ENCODE measurements at places on chromosomes 3 and 15.

DNA sequence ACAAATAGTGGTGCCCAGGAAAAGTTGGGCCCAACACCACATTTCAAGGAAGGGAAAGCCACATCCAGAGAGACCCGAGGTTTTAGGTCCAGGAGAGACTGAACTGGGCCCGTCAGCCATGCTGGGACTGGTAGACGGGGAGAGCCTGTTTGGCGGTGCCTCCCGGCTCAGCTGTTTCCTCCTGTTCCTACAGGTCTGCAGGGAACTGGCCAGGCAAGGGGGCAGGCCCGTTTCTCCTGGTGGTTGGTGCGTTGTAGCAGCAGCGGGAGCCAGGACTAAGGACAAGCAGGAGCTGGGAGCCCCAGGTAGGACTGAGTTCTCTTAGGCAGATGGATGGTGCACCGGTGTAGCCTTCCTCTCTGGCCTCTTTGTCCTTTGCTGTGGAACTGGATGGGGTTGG is 3.9 kb downstream of the PRKCD start:
- no peak for DNase-seq

GRCh38 chr15:42858540-42858939 is 62.0 kb downstream of the TTBK2 start:
- DNase-seq: no peak

GRCh38 chr15:68232449-68232848 is 2.9 kb upstream of the CLN6 start:
- no peak for DNase-seq

- no peak for DNase-seq
Measured at GRCh38 chr3:46406443-46406787, 451 bp downstream of the CCR5AS start.

GRCh38 chr15:88375234-88375927 is 91.8 kb downstream of the MRPL46 start:
- DNase-seq: peak; percentile 80

DNA sequence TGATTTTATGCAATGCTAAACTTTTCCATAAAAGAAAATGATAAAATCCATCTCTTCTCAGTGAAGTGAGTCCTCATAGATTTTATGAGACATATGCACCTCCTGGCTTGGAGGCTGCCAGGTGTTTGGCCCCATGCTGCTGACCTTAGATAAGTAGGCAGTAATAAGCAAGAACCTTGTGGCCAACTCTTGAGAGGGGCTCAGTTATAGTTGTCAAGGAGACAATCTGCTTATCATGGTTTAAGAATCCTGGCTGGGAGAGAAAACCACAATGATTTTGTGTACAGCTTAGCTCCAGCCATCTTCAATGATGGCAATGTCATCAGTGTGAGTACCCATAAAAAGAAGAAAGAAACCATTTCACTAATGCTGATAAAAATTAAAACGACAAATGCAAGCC is 252.1 kb downstream of the CPNE4 start:
- no peak for DNase-seq

DNA sequence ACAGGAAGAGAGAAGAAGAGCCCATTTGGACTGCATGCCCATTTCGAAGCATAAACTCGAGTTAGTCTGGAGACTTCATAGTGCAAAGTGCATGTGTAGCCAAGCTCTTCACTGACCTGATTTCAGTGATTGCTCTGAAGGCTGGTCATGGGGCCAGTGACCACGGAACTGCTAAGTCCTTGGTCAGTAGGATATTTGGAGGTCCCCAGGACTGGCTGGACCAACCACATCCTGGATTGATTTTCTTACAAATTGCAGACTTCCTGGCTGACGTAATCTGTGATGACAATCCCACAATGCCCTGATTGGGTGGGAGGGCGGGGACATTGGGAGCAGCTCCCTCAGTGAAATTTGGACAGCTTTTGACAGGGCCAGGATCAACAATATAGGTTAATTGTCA is 233.4 kb downstream of the CACNA2D3 start:
- DNase-seq: no peak

- DNase-seq: no peak
Measured at GRCh38 chr3:53073553-53074365, 27.9 kb upstream of the SFMBT1 start.

- DNase-seq: peak; percentile 91
Measured at GRCh38 chr3:45043728-45044299, 17.7 kb downstream of the CLEC3B start.

DNA sequence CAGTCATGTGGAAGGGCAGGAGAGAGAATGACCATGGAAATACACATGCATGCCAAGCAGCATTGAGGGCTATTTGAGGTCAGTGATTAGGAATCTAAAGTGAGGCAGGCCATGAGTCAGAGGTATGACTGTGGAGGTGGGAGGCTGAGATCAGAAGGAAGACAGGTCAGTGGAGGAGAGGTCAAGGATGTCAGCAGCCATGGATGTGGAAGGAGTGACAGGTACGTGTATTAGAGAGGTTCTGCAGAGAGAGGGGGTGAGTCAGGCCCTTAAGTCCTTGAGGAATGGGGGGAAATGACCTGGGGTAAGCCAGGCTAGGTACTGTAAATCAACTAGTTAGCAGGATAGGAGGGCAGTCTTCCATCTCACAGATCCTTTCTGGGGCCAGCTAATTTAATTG is 166.6 kb downstream of the ANO10 start:
- peak; percentile 48 for DNase-seq

DNA sequence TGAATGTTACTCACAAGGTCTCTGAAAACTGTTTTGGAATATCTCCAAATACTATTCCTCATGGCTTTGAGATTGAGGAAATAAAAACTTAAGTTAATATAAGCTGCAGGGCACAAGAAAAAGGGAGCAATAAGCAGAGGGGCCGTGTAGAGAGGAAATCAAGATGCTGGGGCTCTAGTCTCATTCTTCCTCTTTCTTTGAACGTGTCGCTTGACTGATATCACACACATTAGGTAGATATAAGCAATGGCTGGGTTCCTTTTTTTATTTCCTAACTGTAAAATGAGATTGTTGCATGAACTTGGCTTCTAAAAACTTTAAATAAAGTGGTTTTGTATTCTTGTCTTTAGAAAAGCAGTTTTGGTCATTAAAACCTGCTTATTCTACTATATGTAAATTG is 326.7 kb upstream of the ROPN1 start:
- DNase-seq: no peak

- no peak for DNase-seq
Measured at GRCh38 chr15:85723960-85724945, 70.5 kb downstream of the KLHL25 start.

- DNase-seq: no peak
Measured at GRCh38 chr3:94626573-94626972, 563.7 kb downstream of the NSUN3 start.

GRCh38 chr15:41851755-41852370 is 13.2 kb downstream of the PLA2G4B start:
- no peak for DNase-seq

DNA sequence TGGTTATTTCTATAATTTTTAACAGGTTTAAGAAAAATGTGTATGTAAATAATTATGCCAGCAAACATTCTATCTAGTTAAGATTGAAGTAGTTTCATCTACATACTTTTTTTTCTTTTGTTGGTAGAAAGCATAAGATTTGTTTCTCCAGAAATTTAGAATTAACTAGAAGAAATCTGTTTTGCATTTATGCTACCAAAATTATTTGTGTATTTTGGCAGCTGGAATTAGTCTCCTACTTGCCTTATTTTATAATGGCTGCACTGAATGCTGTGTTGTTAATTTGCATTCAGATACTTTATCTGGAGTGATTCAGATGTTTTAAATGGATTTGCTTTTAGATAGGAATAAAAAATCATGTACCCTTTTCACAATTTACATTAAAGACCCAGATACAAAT is 100.2 kb upstream of the NAALADL2 start:
- DNase-seq: no peak

GRCh38 chr3:84223512-84223911 is 735.3 kb upstream of the CADM2 start:
- no peak for DNase-seq

GRCh38 chr3:49711489-49711888 is 8.0 kb downstream of the AMIGO3 start:
- DNase-seq: no peak

- DNase-seq: no peak
Measured at GRCh38 chr15:48479751-48480150, 148.5 kb downstream of the DUT start.

- peak; percentile 35 for DNase-seq
Measured at GRCh38 chr3:81419228-81419627, 342.2 kb downstream of the GBE1 start.

DNA sequence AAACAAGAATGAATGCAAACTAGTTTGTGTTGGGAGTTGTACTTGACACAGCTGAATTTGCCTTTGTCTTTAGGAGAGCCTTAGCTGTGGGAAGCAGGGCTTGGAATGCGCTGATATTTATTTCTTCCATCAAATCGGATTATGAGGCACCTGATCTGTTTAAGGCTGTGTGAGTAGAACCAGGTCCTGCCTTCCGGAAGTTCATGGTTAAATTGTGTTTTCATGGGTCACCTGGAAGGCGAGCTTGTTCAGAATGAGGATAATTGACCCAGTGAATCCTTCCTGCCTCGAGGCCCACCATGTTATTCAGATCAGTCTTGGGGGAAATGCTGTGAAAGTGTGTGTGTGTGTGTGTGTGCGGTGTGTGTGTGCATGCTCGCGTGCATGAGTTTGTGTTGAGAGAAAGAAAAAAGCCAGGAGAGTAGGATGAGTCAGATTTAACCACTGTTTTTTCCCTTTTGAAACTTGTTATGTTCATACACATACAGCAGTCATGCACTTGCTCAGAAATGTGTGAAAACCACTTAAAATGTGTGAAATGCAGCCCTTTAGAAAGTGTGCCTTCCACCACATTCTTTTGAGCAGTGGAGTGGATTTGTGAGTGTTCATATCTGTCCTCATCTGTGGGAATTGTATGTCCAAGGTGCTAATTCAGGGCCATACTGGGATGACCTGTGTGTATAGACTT is 36.7 kb downstream of the SMAD3 start:
- DNase-seq: peak; percentile 92

- DNase-seq: no peak
Measured at GRCh38 chr3:63986831-63987230, 36.5 kb downstream of the PSMD6 start.

DNA sequence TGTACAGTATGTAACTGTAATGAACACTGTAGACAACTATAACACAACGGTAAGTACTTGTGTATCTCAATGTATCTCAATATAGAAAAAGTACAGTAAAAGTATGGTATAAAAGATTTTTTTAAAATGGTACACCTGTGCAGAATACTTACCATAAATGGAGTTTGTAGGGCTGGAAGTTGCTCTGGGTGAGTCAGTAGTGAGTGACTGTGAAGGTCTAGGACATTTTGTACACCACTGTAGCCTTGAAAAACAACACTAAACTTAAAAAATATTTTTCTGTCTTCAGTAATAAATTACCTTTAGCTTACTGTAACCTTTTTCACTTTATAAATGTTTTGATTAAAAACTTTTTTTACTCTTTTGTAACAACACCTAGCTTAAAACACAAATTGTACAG is 142.9 kb downstream of the ATG7 start:
- DNase-seq: no peak

DNA sequence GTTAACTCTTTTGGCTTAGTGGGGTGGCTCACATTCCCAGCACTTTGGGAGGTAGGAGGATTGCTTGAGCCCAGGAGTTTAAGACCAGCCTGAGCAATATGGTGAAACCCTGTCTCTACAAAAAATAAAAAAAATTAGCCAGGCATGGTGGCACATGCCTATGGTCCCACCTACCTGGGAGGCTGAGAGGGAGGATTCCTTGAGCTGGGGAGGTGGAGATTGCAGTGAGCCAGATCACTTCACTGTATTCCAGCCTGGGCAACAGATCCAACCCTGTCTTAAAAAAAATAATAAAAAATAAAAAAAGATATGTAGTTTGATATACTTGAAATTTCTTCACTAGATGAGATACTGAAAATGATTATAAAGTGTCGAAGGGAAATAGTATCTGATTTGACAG is 178.8 kb downstream of the TCF12 start:
- no peak for DNase-seq

DNA sequence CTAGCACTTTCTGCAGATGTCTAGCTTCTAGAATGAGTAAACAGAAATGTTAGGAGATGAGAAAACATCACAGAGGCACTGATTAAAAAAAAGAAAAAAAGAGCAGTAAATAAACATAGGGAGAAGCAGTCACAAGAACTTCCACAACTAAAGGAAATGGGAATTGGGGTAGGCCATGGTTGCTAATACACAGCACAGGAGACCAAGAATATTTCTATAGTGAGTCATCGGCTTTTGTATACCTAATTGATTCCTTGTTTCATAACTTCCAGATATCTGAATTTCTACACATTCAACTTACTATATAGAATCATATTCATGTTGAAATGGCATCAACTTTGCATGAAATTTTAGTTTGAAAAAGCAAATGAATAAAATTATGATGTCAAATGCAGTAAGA is 47.3 kb upstream of the TCF12 start:
- peak; percentile 85 for DNase-seq

- DNase-seq: no peak
Measured at GRCh38 chr3:141881702-141882101, 5.3 kb downstream of the ATP1B3 start.

GRCh38 chr3:150605998-150606641 is 3.0 kb downstream of the SELENOT start:
- DNase-seq: no peak

GRCh38 chr3:17745301-17745700 is 2.9 kb upstream of the TBC1D5 start:
- no peak for DNase-seq

- DNase-seq: no peak
Measured at GRCh38 chr15:64051407-64052259, 5.3 kb upstream of the DAPK2 start.

GRCh38 chr15:70170096-70170699 is 72.5 kb upstream of the TLE3 start:
- DNase-seq: no peak

GRCh38 chr3:127568586-127568985 is 21.9 kb downstream of the TPRA1 start:
- DNase-seq: no peak

GRCh38 chr3:180633722-180634121 is 31.8 kb downstream of the TTC14 start:
- no peak for DNase-seq

DNA sequence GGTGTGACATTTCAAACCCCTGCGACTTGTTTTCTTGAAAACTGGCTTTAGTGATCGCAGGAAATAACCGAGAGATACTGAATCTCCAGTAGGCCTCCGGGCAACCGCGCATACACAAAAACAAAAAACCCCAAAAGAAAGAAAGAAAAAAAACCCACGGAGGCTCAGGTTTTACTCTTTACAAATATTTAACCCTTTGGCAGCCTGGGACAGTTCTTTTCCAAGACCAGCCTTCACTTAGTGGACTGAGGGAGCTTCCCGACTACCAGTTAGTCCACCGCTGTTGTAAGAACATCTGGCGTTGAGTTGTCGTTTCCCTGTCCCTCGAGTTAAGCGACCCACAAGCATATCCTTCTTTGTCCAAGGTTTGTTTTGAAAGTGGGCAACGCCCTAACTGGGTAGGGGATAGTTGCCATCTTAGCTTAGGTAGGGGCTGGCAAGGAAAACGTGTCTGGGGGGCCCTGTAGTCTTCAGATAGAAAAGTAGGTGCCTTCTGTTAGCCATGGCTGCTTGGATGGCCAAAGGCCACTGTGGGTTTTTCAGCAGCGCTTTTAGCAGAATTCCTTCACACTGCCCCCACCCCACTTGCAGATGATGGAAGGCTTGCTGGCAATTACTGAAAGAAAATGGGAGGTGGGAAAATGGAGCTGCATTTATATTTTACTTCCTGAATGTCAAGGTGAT is 6.9 kb downstream of the ISL2 start:
- no peak for DNase-seq

- no peak for DNase-seq
Measured at GRCh38 chr15:34258151-34258550, 33.3 kb downstream of the EMC4 start.
